ENCODE measurements at places on chromosomes 16 and 17. TPM values are rescaled to one million over a fixed set of nuclear protein-coding genes. Genes with fewer than 3 reads are reported as not detected.

- no peak for DNase-seq
These were observed 7.5 kb downstream of the C1QTNF8 start for GRCh38 chr16:1088295-1089170.

- peak; percentile 75 for DNase-seq
These were observed at the start of gene DRC7 for GRCh38 chr16:57694725-57695679. DRC7 (plus strand) TSS chr16:57694806; CDS start chr16:57697950, 3,144 bp downstream.

- no peak for DNase-seq
These were observed 77.3 kb upstream of the ASIC2 start for GRCh38 chr17:33370401-33370800.

DNA sequence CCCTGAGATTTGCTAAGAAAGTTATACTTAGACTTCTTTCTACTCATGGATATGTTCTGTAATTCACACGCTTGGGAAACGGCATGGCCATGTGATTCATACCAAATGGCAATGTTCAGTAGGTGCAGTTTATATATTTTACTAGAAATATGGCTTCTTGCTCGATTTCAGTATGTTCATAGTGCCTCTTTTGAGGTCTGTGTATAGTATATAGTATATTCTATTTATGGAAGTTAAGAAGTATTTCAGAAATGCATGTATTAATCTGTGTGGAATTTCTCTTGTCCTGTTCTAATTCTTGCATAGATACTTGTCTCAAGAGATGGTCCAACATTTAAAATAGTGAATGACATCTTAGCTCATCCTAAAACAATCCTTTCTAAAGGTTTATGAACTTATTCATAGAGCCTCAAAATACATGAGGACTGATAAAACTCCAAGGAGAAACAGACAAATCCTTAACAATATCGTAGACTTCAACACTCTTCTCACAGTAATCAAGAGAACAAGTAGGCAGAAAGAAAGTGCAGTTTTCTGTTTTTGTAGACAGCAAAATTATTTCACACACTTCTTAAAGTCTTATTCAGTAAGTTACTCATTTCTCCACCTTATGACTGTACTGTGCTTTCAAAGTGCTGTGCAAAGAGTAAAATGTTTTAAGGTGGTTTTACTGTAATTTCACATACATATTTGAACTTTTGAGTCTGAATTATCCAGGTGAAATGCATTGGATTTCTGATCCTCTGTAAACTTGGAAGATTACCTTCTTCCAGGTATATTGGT, 11.1 kb downstream of the BPTF start:
- no peak for DNase-seq

DNA sequence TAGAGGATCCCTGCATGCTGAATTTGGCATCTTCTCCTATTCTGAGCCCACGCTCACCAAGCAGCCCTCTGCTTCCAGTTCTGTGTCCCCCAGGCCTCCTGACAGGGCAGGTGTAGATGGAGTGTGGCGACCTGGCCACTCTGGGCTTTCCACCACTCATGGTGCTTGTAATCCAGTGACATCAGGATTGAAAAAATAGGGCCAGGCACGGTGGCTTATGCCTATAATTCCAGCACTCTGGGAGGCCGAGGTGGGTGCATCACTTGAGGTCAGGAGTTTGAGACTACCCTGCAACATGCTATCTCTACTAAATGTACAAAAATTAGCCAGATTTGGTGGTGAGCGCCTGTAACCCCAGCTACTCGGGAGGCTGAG, 29.4 kb downstream of the UNK start:
- no peak for DNase-seq

DNA sequence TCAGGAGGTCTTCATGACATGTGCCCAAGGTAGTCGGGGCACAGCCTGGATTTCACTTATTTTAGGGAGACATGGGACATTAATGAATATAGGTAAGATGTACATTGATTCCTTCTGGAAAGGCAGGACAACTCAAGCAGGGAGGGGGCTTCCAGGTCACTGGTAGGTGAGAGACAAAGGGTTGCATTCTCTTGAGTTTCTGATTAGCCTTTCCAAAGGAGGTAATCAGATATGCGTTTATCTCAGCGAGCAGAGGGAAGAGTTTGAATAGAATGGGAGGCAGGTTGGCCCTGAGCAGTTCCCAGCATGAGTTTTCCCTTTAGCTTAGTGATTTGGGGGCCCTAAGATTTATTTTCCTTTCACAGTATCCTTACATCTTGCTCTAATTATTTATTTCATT, 443.8 kb upstream of the EEF2KMT start:
- no peak for DNase-seq

DNA sequence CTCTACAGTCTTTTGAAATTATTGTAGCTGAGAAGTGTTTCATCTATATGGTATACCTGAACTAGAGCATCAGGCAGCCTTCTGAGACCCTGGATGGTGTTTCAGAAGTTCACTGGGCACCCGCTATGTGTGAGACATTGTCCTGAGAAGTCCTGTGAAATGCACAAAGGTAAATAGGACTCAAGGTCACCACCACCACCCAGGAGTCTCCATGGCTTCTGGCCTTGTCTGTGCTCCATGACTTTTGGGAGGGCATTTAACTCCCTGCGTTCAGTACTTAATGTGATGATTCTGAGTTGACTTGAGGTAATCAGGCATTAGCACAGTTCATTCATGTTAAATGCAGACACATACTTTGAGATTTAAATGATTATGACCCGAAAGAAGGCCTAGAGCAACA, 1.1 kb downstream of the MLYCD start:
- DNase-seq, result no peak

- DNase-seq, result no peak
These were observed 40.0 kb downstream of the RFFL start for GRCh38 chr17:35023538-35023937.

- no peak for DNase-seq
These were observed 15.5 kb downstream of the HIC1 start for GRCh38 chr17:2070241-2071023.

DNA sequence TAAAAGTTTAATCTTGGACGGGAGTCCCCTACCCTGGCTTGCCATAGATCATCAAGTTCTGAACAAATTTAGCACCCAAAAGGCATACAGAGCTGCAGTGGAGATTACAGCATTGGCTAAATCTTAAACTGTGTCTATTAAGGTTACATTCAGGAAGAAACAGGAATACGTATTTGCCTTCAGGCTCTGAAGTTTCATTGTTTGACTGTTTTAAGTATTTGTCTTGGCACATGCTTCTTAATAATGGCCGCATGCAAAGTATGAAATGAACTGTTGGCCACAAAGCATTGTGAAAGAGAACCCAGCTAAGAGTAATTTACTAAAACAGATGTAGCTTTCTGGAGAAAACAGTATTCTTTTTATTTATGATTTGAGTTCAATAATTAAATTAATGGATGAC, 63.9 kb upstream of the CNEP1R1 start:
- DNase-seq, result no peak

DNA sequence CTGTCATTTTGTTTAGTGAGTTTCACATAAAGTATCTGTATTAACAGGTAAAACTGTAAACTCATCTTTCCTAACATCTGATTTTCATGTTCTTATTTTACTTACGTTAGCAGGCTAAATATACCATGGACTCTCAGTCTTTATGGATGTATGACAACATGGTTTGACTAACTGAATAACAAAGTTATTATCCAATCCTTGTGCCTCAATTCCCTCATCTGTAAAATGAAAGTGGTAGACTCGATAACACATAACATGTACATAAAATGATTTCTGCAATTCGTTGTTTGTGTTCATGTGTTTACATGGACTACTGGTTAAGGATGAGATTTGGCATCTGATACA, 9.5 kb upstream of the PCTP start:
- no peak for DNase-seq

DNA sequence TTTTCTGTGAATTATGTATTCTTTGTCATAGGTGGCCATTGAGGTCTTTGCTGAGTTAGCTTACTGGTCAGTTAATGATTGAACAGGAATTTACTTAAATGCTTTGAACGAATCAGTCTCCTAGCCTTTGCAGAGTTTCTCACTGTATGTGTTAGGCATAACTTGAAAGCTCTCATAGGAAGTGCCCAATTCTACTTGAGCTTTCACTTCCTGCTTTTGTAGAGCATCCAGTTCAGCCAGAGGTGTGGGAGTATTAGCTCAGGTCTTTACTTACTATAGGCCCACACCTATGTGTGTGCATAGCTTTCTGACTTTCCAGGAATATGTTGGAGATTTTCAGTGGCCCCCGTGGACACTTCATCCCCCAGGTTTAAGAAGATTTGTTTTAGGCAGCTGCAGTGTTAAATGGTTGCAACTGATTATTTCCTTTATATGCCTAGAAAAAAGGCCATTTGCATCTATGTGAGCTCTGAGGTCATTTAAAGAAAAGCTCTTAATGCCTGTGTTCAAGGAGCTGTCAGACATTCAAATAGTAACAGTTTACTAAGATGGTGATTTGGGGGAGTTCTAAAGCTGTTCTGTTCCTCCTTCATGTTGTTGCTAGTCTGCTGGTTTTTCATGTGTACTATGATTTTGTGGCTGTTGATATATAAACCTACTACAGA, 62.3 kb downstream of the PHKB start:
- peak; percentile 7 for DNase-seq

DNA sequence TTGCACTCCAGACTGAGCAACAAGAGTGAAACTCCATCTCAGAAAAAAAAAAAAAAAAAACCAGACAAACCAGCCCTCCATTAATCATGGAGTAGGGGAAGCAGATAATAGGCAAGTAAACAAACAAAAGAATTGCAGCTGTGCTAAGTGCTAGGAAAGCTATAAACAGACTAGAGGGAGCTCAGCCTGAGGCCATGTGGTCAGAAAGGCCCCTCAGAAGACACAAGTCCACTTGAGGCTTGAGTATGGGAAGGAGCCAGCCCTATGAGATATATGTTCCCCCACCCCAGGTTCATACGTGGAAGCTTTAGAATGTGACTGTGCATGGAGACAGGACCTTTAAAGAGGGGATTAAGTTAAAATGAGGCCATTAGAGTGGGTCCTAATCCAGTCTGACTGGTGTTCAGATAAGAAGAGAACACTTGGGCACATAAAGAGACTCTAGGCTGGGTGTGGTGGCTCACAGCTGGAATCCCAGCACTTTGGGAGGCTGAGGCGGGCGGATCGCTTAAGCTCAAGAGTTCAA, 132.6 kb upstream of the NOL11 start:
- DNase-seq, result no peak

DNA sequence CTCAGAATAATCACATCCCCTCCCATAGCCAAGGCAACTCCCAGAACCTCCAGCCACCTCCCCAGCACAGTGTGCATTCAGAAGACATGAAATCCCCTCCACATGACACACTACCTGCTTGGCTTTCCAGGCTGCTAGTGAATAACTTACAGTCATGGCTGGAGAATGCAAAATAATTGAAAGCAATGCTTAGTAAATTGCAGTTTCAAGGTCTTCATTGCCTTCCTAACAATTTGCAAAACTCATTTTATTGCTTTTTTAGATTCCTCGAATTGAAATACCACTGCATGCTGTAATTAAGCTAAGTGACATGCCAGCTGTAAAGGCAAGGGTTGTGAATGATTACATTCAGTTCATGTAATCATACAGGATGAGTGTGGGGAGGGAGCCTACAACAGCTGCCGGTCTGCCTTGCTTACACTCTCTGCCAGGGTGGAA, 29.0 kb upstream of the HOXB13 start:
- DNase-seq, result no peak

- DNase-seq, result peak; percentile 76
These were observed 671.1 kb downstream of the WWOX start for GRCh38 chr16:78770353-78771091.

DNA sequence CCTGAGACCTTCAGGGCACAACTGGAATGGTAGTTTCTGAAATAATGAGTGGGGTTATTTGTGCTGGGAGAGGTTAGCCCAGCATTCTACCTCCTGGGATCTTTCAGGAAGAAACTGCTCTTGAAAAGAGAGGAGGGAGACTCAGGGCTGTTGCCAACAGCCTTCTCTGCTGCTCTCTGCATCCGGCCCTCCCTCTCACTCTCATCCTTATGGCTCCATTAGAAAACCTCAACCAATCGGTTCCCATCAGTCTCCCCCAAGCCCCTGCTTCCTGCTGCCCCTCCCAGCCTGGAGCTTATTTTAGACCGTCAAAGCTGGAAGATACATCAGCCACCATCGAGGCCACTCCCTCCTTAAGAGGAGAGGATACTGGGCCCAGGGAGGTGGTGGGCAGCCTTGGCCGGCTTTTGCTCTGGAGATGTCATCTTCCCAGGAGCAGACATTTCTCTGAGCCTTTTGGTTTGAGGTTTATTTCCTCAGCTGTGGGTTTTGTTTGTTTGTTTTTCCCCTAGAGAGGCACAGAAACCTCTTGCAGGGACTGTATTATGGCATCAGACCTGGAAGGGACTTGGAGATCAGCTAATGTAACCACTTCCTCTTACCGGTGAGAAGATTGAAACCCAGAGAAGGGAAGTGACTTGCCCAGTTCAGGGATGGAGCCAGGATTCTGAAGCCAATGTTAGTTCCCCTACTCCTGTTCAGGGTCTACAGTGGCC, 2.7 kb downstream of the MPRIP start:
- peak; percentile 45 for DNase-seq

GRCh38 chr17:17157041-17157440, 49.1 kb downstream of the PLD6 start:
- no peak for DNase-seq

DNA sequence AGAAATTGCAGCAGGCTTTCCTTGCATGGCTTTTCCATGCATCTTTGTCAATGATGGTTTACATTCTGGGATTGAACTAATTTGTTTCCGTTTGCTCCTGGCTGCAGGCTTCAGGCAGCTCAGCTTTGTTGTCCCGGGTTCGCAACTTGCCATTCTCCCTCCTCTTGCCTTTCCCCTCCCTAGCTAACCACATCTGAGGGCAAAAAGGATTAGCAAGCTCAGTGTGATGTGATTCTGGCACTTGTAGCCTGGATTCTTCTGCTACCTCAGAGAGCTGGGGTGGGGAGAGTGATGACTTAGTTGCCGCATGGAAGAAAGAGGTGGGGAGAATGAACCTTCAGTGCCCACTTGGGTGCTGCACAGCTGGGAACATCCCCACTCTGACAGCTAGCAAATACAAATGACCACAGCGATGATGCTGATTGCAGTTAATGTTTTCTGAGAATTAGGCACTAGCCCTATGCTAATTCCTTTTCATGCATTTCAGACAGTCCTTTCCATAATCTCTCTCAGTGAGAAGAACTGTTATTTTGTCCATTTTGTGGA, 120.2 kb upstream of the SALL1 start:
- DNase-seq, result no peak

GRCh38 chr16:19346335-19346922, 60.9 kb downstream of the CLEC19A start:
- DNase-seq, result no peak

- DNase-seq, result no peak
These were observed 235.5 kb downstream of the XYLT1 start for GRCh38 chr16:17235147-17235815.

- no peak for DNase-seq
These were observed 117.7 kb downstream of the USP22 start for GRCh38 chr17:20925091-20925490.

- peak; percentile 100 for DNase-seq
These were observed at the start of gene CTDNEP1 for GRCh38 chr17:7251661-7252175. CTDNEP1 (minus strand) TSS chr17:7251734; CDS start chr17:7251296, 438 bp downstream.

The RAB11FIP4 gene
- total RNA-seq, result 9.2 TPM

The ZNF423 gene
- total RNA-seq, result 1.6 TPM

The CARD14 gene
- total RNA-seq, result 0.38 TPM

The MYO15B gene
- 31.3 TPM for total RNA-seq

The FSCN2 gene
- total RNA-seq, result 0.47 TPM

The OTOP3 gene
- total RNA-seq, result under 0.01 TPM

The ITPRIPL2 gene
- 2.5 TPM for total RNA-seq

The OSBPL7 gene
- 6.1 TPM for total RNA-seq

The RNF43 gene
- total RNA-seq, result 3.4 TPM

The RPS2 gene
- 2,266 TPM for total RNA-seq

The CCL2 gene
- 46.1 TPM for total RNA-seq

The RTN4RL1 gene
- total RNA-seq, result 0.52 TPM

The SLC38A8 gene
- 0.57 TPM for total RNA-seq

The AHSP gene
- total RNA-seq, result 43.8 TPM

Measured in thymus (tissue), 14 donors.